ENCODE measurements at places on chromosomes 7 and 10.

GRCh38 chr7:107920048-107920772 is 29.2 kb downstream of the DLD start:
- DNase-seq = no peak

GRCh38 chr7:95365151-95365550 is 31.0 kb downstream of the PON3 start:
- DNase-seq = no peak

- no peak for DNase-seq
These were observed 163.6 kb upstream of the PHYHIPL start for GRCh38 chr10:59012839-59013238.

DNA sequence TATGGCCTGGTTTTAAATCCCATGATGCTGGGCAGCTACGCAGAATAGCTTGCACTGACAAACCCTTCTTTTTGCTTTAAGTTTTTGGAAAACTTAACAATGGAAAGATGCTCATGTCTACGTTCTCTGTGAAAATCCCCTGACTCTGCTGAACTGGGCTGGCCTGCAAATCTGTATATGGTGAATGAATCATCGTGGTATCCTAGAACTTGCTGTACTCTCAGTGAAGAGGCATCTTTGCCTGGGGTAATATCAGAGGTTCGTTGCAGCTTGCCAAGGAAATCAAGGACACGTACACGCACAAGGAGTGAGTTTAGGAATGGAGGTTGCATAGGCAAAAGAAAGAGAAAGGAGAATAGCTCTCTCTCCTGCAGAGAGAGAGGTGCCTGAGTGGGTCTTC is 382.0 kb upstream of the ADARB2 start:
- DNase-seq = no peak

GRCh38 chr10:3324612-3325038 is 152.0 kb upstream of the PITRM1 start:
- DNase-seq = no peak

GRCh38 chr7:29809533-29810155 is 3.3 kb downstream of the WIPF3 start:
- no peak for DNase-seq

- no peak for DNase-seq
These were observed 90.6 kb upstream of the SKAP2 start for GRCh38 chr7:26954951-26955350.

GRCh38 chr7:11934796-11935195 is 102.8 kb upstream of the THSD7A start:
- DNase-seq = no peak

DNA sequence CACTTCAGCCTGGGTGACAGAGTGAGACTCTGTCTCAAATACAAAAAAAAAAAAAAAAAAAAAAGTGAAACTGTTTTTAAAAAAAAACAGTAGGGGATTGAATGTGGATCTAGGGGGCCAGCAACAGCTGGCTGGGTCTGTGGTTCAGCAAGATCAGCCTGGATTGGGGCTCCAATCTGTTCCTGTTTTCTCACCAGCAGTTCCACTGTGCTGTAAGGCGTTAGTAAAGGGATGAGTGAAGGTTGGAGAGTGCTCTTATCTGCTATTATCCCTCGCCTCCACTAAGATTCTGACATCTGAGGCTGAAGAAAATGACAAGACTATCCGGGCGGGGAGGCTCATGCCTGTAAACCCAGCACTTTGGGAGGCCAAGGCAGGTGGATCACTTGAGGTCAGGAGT is 41.6 kb upstream of the GTF2IRD1 start:
- no peak for DNase-seq

- no peak for DNase-seq
These were observed 9.2 kb downstream of the ZNF800 start for GRCh38 chr7:127383123-127383835.

GRCh38 chr10:5183923-5184322 is 1.0 kb downstream of the AKR1C8 start:
- no peak for DNase-seq

GRCh38 chr7:32319012-32319382 is 171.2 kb downstream of the LSM5 start:
- DNase-seq = no peak

GRCh38 chr7:92730808-92731207 is 105.6 kb downstream of the CDK6 start:
- DNase-seq = no peak

- DNase-seq = no peak
These were observed 20.8 kb downstream of the EPC1 start for GRCh38 chr10:32326119-32326518.

DNA sequence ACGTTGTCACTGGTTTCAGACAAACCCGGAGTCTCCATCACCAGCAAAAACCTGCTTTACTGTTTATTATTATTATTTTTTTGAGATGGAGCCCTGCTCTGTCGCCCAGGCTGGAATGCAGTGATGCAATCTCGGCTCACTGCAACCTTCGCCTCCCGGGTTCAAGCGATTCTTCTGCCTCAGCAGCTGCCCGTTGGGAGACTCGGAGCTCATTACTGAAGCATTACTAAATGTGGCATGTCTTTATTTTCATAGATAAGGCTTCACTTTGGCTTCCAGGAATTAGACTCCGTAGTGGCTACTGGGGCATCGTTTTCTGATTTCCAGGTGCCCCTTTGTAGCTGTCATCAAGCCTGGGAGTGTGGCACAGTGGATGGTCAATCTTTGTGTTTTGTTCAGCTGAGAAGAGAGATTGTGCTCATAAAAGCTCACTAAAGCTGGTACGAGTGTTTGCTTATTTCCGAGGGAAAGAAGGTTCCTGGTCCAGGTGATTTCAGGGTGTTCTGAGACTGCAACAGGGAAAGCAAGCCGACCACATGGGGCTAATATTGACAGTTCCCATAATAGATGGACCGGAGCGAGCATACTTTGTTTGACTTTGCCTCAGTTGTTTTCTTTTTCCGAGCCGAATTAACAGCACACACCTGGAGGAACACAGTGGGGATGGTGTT is 163.1 kb downstream of the CAMK1D start:
- no peak for DNase-seq

DNA sequence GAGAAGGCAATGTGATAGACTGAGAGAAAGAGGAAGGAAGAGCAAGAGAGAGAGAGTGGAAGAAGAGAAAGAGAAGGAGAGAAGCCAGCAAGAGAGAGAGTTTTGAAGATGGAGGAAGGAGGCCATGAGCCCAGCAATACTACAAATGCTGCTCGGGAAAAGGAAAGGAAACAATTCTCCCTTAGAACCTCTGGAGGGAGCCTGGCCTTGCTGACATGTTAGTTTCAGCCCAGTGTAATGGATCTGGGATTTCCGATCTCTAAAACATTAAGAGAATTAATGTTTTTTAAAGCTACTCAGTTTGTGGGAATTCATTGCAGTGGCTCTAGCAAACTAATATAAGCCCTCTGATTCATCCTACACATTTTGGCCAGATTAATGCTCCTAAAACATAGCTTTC is 206.8 kb upstream of the MTPN start:
- DNase-seq = no peak

GRCh38 chr7:139572071-139572470 is 48.6 kb downstream of the CLEC2L start:
- no peak for DNase-seq

DNA sequence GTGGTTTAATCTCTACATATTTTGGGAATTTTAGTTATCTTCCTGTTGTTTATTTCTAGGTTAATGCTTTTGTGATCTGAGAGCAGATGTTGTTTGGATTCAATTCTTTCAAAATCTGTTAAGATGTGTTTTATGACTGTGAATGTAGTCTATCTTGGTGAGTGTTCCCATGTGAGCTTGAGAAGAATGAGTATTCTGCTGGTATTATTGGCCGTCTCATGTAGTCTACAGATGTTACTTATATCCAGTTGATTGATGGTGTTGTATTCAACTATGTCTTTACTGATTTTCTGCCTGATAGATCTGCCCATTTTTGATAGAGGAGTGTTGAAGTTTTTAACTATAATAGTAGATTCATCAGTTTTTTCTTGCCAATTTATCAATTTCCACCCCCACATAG is 141.4 kb upstream of the FOXP2 start:
- no peak for DNase-seq

DNA sequence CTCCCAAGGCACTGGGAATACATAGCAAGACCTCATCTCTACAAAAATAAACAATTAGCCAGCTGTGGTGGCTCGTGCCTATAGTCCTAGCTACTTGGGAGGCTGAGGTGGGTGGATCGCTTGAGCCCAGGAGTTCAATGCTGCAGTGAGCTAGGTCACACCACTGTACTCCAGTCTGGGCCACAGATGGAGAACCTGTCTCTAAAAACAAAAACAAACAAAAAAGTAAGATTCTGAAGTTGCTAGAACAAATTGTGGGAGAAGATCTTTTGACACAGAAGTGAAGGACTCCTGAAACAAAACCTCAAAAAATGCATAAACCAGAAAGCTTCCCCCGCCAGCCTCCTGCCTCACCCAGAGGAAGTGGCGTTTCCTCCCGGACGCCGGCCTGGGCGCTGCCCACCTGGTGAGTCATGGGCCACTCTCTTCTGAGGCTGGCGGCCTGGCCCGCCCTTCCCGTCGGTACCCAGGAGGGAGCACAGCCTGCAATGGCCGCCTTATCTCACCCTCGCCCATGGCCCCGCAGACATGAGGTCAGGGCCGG is 25.4 kb upstream of the ELN start:
- peak; percentile 11 for DNase-seq

DNA sequence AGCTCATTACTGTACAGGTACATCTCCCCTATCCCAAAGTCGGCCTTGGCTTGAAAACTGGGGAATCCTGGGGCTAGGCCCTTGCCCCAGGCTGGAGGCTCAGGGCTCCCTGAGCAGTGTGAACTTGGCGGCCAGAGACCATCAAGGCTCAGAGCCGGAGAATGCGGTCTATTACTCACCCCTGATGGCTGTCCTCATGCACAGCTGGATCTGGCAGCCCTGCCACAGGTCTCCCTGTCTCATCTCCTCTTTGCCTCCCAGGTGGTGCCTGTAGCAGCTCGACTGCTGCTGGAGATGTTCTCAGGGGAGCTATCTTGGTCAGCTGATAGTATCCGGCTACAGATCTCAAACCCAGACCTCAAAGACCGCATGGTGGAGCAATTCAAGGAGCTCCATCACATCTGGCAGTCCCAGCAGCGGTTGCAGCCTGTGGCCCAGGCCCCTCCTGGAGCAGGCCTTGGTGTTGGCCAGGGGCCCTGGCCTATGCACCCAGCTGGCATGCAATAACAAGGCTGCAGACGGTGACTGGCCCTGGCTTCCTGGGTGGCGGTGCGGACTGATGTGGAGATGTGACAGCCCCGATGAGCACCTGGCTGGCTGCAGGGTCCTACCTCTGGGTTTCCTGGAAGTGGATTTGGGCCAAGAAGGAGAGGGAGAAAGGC is 10.7 kb downstream of the IRF5 start:
- DNase-seq = no peak

DNA sequence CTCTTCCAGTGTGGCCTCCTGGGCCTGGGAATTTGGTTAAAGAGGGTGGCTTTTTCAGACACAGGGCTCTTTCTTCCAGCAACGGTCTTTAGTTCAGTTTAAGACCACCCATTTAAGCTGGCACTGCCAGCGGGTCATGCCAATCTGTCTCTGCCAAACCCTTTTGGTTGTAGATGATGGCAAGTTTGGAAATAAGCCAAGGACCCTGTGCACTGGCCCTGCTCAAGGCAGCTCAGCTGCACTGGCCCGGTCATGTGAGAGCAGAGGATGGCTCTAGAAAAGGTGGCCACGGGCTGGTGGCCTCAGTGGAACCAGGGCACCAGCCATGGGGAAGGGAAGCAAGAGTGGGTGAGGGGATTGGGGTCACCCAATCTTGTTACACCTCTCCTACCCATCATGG is 294.1 kb downstream of the GLRX3 start:
- no peak for DNase-seq

DNA sequence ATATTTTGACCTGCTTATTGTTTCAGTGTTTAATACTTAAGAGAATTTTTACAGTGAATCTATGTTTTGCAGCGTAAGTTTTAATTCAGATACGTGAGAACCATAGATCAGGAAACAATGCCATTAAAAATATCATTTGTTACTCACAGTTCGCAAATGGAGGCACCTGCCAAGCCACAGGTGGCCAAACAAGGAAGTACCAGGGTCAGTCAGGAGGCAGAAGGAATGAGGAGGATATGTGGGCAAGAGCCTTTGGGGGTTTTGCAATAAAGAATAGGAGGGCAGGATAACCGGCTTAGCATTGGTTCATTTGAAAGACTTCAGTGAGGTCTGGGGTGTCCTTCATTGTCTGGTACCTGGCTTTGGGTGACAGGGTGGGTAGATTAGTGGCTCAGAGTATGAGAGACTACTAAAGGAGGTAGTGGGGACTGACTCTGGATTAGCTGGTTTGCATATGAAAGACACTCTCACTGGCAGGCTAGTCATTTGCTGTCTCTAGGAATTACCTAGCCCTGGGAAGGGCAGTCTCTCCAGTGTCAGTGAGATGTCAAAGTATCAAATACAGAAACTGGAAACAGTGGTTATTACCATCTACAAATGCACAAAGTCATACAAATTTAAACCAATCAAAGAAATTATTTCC is 132.2 kb upstream of the CAV2 start:
- DNase-seq = no peak

- DNase-seq = no peak
These were observed 118.5 kb downstream of the ARHGAP21 start for GRCh38 chr10:24605141-24605540.

DNA sequence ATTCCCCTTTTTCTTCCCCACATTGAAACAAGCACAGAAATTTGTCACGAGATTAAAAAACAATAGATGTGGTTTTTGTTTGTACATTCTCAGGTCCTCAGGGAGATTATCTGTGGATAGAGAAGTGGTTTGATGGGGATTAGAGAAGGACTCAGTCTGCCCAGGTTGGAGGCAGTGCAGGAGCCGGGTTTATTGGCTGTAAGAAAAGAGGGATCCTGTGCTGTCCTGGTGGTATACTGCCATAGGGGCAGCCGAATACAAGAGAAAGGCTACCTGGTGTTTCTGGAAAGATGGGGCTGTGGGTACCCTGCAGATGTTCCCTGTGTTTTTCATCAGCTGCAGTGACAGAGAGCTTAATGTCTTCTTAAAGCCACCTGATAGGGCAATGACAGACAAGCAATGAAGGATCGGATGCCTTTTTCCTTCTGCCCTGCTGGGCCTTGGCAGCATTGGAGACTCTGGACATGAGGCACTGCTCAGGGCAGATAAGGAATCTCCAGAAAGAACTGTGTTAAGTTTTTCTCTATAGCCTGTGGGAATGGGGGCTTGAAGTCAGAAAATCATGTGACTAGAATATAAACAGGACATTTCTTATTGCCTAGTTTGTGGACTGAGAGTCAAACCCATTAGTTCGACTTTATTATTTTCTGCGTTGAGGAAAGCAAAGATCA is 18.1 kb upstream of the GPR141 start:
- no peak for DNase-seq

- DNase-seq = no peak
These were observed 179.9 kb downstream of the SEMA3E start for GRCh38 chr7:83469076-83469475.

DNA sequence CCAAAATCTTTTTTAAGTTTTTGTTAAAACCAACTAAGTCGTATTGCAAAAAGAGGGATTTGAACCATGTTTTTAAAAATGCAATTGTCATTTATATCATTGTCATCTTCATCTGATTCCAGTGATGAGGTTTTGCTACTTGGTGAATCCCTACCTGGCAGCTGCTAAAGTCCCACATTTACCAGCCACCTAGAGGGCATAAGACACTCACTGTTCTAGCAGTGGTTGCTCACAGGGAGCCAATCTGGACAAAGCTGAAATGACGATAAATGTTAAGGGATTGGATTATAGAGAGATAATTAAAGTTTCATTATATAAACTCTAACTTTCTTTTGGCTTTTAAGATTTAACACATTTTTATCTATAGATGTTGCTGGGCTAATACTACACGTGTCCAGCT is 18.7 kb downstream of the KIFBP start:
- no peak for DNase-seq

GRCh38 chr7:50308532-50309385 is 4.2 kb downstream of the IKZF1 start:
- no peak for DNase-seq

GRCh38 chr10:95730233-95730632 is 25.7 kb upstream of the ENTPD1 start:
- no peak for DNase-seq
